ENCODE measurements at places on chromosomes 13 and 19. TPM values are rescaled to one million over a fixed set of nuclear protein-coding genes. Genes with fewer than 3 reads are reported as not detected.
A peak's percentile ranks its signal among the peaks of the same experiment; 100 is the strongest.

DNA sequence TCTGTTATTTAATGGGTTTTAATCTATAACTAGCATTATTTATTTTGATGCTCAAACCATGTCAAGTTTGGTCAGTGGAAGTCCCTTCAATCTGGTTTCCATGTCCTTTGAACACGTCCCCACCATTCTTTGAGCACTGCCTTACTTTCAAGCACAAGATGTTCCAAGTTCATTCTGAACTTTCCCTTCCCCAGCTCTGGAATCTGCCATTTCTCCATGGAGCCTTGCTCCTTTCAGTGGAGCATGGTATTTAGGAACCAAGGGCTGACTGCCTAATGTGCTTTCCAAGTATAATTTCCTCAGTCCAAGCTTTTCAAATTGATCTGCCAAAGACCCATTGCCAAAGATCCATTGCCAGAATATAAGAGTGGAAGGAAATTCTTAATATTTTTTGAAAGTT lies 1.1 kb upstream of the ZNF546 start:
- peak; percentile 19 for DNase-seq

GRCh38 chr13:80871481-80871880 lies 530.6 kb upstream of the SPRY2 start:
- no peak for DNase-seq

- no peak for DNase-seq
These were observed 42.0 kb upstream of the IPO5 start for GRCh38 chr13:97911311-97912138.

CHST8 gene
- 0.52 TPM for polyA plus RNA-seq

DNA sequence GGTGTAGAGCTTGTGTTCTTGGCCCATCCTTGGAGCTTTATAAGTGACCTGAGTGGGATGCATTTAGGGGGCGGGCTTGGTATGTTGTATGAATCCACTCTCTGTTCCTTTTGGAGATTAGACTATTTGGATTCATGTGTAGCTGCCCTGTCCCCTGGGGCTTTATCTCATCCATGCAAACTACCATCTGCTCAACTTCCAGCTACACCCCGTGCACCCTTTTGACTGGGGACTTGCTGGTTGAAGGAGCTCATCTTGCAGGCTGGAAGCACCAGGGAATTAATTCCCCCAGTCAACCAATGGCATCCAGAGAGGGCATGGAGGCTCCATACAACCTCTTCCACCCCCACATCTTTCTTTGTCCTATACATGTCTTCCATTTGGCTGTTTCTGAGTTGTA lies 6.1 kb downstream of the CLEC4M start:
- DNase-seq = no peak

CGB8 gene
- not detected for polyA plus RNA-seq

- no peak for DNase-seq
These were observed 934 bp downstream of the N4BP2L2 start for GRCh38 chr13:32537580-32538142.

DNA sequence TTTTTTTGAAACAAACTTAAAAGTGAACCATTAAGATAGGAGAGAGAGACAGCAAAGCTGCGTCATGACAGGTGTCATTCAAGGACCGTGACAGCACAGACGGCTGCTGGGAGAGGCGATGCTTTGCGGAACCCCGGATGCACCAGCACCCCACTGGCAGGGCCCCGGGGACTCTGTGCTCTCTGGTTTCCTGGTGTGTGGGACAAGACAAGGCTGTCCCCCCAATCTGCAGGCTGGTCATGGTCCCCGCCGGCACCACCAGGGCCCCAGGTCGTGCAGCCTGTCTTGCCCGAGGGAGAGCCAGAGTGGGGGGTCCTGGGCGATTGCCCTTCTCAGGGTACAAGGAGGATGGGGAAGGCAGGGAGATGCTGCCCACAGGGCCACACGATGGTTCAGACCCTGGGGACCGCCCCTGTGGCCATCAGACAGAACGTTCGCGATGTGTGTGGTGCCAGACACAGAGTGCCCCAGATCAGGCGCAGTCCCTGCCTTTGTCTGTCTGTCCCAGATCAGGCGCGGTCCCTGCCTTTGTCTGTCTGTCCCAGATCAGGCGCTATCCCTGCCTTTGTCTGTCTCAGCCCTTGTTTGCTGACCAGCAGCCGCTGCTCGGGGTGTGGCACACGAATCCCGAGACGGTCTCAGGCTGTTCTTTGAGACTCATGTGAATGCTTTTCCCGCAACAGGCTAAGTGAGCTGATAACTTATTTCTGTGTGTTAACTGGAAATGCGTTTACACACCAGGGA lies 36.1 kb downstream of the ADPRHL1 start:
- DNase-seq = no peak

GRK1 gene
- polyA plus RNA-seq = 0.34 TPM

SIRT6 gene
- polyA plus RNA-seq = 15.5 TPM

GRCh38 chr13:33185853-33186252 lies 99.7 kb downstream of the STARD13 start:
- no peak for DNase-seq

DNA sequence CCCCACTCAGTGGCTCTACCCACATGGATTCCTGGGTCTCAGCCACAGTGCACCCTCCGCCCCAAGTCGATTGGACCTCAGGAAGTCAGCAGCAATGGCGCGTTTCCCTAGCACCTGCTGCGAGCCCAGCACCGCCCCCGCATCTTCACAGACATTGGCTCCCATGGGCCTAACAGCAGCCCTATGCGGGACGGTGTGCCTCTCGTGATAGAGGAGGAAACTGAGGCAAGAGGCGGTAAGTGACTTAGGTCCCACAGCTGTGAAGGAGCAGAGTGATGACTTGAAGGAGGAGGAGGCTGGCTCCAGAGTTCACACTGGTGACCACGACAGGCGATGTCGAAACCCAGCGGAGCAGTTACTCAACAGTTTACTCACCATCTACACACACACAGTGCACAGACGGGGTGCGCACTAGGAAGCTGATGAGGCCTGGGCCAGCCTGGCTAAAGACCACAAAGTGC lies 104.5 kb upstream of the SOX1 start:
- DNase-seq = no peak

GRCh38 chr19:46015687-46016425 lies 7.0 kb downstream of the PGLYRP1 start:
- no peak for DNase-seq

- DNase-seq = no peak
These were observed 12.0 kb downstream of the B3GNT8 start for GRCh38 chr19:41415154-41415571.
